ENCODE measurements at places on chromosomes 2 and 18.

DNA sequence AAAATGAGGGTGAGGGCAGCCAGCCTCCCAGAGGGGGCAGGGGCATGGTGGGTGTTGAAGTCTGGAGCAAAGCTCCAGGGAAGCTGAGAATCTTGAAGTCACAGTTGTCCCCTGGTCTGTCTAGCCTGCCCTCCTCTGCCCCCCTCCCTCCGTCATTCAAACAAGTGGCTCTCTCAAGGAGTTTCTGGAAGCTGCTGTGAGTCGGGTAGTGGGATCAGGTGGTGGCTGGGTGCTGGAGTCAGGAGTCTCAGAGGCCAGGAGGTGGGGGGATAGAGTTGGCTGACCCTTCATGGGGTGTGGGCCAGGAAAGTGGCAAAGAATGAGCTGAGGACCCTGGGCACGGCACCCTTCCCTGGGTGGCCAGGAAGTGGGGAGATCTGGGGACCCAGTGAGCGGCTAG, 495 bp upstream of the ASIC4 start:
- DNase-seq = no peak

DNA sequence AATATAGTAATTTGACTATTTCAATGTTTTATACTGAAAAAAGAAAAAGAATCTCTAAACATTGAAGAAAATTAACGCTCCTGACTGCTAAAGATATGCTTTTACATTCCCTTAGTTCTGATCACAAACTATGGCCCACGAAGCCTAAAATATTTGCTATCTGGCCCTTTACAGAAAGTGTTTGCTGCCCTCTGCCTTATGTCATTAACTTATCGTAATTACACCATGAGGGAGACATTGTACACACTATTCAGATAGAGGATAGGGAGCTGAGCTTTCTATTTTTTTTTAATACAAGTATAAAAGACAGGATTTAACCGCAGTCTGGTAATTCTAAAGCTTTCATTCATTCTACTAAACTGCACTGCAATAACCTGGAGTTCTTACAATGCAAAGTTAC, 393.1 kb upstream of the DCC start:
- DNase-seq = no peak

- DNase-seq = no peak
These were observed 105.4 kb downstream of the ACKR3 start for GRCh38 chr2:236675051-236675450.

- no peak for DNase-seq
These were observed 41.9 kb downstream of the TNFRSF11A start for GRCh38 chr18:62366992-62367391.

DNA sequence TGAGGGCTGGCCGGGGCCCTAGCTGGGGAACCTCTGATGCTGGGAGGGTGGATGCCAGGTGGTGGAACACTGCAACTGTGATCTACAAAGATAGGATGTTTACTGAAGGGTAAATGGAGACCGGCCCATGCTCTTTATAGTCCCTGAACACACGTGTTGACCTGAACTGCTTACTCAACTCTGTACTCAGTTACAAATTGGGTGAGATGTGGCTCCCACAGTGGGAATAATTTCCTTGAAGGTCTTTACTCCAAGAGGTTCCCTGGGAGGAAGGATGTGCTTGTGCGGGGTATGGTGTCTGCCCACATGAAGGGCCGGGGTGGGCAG, 254.1 kb downstream of the PRKCE start:
- DNase-seq = no peak

DNA sequence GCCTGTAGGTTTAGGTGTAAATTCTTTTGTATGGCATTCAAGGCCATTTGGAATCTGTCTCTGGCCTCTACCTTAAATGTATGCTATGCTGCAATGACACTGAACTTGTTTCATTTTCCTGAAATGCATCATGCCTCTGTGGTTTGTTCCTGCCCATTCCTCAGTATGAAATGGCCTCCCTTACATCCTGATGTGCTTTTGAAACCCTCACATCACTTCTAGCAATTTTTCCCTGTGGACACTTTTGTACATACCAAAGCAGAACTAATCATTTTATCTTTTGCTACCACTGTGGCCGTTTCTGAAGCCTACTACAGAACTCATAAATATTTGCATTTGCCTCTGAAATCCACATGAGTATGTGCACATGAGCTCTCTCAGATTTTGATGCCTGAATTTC, 557.2 kb downstream of the ERBB4 start:
- DNase-seq = no peak

- DNase-seq = no peak
These were observed 166.1 kb upstream of the RAB6C start for GRCh38 chr2:129813404-129813803.

DNA sequence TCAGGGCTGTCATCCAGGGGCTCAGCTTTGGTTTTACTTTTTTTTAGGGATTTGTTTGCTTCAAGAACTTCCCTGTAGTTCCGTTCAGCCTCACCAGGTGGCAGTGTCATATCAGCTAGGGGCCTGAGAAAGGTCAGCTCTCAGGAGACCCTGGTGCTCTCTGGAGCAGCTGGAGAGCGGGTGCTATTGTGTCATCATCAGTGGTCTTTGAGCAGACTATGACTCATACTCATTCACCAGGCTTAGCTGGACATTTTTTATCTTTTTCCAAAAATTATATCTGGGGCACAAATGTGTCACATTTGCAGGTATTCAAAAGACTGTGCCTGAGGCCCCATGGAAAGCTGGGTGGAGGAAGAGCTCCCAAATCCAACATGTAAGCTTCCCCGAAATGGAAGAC, 24.4 kb downstream of the ZNF892 start:
- peak; percentile 10 for DNase-seq

- no peak for DNase-seq
These were observed 23.2 kb downstream of the INO80D start for GRCh38 chr2:206062724-206063123.

- DNase-seq = no peak
These were observed 110.9 kb upstream of the SP3 start for GRCh38 chr2:174076040-174076439.

- no peak for DNase-seq
These were observed 4.2 kb downstream of the GALNT13 start for GRCh38 chr2:153875801-153876466.

DNA sequence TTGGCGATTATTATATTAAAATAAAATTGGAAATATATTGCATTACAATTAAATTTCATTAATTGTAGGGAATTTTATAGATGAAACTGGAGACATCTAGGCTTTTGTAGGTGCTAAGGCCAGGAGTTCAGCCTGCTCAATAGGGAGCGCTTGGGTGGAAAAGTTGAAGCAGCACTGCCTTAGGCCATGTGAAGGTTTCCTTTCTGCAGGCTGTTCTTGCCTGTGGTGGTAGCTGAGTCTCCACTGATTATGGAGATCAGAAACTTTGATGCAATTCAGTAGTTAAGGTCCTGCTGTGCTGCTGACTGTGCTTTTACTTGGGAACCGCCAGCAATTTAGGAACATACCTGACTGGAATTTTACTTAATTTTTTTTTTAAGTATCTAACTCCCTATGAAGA, 179.9 kb upstream of the BOD1L2 start:
- DNase-seq = peak; percentile 34

DNA sequence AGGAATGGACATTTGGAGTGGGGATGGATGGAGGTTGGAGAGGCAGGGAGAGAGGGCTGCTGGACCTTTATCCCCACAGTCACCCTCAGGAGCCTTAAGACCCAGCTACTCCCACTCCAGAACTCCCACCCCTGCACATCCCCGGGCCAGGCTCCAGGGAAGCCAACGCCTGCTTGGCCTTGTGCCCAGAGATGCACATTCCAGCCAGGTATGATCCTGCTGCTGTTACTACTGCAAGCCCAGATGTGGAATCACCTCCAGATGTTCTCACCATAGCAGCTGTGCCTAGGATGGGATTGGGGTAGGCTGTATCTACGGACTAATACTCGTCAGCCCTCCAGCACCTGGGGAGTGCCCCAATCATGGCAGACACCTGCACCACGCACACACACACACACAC, 71.7 kb downstream of the ZFP36L2 start:
- DNase-seq = no peak

DNA sequence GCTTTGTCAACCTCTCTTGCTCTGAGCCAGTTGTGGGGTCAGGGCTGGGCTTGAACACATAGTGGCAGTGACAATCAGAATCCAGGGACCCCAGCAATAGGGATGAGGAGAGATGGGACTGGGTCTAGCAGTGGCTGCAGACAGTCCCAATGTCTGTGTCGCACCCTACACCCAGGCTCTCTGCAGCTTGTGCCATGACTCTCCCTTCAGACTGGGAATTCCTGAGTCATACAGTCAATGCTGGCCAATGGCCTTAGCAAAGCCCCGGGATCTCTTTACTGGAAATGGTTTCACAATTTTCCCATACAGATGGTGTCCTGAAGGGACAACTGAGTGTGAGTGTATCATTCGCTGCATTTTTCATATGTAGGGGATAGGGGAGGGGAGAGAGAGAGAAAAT, 74.2 kb upstream of the CELF4 start:
- no peak for DNase-seq

DNA sequence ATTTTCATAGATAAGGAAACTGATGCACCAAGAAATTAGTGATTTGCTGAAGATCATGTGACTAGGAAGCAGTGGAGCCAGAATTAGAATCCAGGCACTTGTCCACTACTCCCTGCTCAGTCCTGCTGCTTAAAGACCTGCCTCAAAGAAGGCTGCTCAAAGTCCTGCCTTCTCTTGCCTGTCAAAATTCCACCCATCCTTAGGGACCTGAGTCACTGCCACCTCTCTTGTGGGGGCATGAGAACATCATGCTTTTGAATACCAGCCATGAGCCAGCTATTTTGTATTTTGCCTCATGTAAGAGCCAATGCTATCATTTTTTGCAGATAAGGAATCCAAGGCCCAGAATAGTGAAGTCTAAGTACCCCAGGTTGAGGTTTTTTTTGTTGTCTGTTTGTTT, 47.1 kb downstream of the DDX1 start:
- no peak for DNase-seq

DNA sequence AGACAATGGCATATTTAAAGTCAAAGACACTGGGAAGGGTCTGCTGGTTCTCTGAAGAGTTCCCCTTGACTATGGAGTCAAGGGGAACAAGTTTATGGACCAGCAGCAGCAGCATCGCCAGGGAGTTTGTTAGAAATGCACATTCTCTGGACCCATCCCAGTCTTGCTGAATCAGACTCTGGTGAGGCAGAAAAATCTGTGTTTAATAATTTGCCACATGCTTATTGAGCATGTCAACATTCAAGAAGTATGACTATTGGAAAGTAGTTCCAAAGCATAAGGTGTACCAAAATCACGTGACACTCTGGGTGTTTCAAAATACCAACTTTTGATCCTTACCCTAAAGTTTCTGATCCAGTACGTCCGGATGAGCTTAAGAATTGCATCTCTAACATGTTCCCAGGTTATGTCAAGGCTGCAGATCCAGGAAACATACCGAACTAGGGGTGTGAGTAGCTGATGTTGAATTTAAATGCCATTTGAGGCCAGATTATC, 853.8 kb downstream of the TMEM182 start:
- DNase-seq = no peak

- DNase-seq = no peak
These were observed 223.3 kb downstream of the CNTNAP5 start for GRCh38 chr2:124248386-124248785.

DNA sequence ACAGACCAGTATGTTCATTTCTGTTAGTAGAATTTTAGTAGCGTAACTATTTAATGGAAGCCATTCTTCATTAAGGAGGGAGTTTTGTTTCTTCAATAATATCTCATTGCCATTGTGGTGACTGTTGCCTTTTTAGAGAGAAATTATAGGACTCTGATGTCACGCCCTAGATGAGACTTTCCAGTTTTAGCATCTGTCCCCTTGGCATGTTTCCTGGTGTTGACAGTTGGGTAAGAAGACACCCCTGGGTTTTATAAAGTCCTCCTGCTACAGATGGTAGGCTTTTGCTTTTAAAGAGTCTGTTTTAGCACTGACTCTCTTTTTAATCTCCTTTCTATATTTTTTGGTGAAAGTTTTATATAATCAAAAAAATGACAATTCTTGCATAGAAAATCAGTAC, 41.9 kb downstream of the KCNJ3 start:
- no peak for DNase-seq

DNA sequence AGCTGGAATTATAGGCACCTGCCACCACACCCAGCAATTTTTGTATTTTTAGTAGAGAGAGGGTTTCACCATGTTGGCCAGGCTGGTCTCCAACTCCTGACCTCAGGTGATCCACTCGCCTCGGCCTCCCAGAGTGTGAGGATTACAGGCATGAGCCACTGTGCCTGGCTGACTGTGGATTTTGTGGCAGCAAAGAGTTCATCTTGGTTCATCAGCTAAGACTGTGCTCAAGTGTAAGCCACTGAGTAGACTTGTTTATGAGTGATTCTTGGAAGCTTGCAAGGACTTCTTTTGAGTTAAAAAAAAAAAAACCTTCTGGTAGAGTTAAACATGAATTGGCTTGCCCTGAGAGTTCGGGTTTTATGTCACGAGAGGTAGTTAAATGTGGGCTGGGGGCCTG, 34.7 kb downstream of the CD8B start:
- DNase-seq = no peak

GRCh38 chr2:86045541-86045940, 60.1 kb downstream of the POLR1A start:
- no peak for DNase-seq

DNA sequence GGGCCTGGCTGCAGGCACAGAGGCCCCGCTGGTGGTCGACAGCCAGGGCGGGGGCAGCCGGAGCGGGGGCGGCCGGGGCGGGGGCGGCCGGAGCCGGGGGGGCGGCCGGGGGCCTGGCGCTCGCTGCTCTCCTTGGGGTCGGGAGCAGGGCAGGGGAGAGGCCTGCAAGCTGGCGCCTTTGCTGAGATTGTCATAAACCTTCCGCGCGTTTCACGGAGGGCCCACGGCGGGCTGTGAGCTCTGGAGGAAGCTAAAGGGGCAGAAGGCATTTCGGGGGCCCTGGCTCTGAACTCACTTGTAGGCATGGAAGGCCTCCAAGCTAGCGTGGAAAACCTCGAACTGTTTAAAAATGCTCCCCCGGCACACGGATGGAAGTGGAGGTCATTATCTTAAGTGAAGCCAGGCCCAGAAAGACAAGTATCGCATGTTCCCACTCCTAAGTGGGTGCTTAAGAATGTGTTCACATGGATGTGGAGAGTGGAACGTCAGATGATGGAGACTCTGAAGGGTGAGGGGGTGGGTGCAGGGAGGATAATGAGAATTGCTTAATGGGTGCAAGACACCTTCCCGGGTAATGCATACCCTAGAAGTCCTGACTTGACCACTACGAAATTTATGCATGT, 629 bp downstream of the PRELID3A start:
- no peak for DNase-seq

DNA sequence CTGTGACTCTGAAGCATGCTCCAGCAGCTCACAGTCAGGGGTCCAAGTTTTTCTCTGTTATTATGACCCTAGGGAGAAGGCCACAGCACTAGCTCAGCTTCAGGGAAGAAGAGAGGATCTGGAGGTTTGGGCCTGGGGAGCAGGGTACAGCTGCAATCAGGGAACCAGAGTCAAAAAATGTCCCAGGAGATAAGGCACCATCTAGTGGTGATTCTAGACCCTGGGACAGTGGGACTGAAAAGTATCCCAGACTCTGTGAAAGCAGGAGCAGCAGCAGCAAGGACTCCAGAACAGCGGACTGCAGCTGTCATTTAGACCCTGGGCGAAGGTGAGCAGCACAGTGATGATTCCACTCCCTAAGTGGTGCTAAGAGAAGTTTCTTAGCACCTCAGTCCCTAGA, 278.4 kb upstream of the DDX18 start:
- DNase-seq = no peak

- DNase-seq = no peak
These were observed 20.1 kb downstream of the ANKRD12 start for GRCh38 chr18:9156604-9157249.

Measured in SK-N-MC (cell line).